ENCODE measurements at places on chromosomes 4 and X. TPM values are rescaled to one million over a fixed set of nuclear protein-coding genes. Genes with fewer than 3 reads are reported as not detected.

ERCC6L gene
- total RNA-seq = 12.4 TPM

TLR6 gene
- total RNA-seq = 1.8 TPM

ESX1 gene
- 0.06 TPM for total RNA-seq

EPHA5 gene
- 0.14 TPM for total RNA-seq

HELT gene
- total RNA-seq = not detected

HNRNPH2 gene
- total RNA-seq = 58.0 TPM

PCDH7 gene
- total RNA-seq = 0.07 TPM

DGKK gene
- not detected for total RNA-seq

ADGRL3 gene
- total RNA-seq = 0.01 TPM

HSFX3 gene
- total RNA-seq = not detected

NAP1L2 gene
- total RNA-seq = 1.2 TPM

TIMP1 gene
- 247 TPM for total RNA-seq

VGLL1 gene
- total RNA-seq = not detected

BEX3 gene
- 246 TPM for total RNA-seq

MFAP3L gene
- 3.7 TPM for total RNA-seq

ODAPH gene
- not detected for total RNA-seq

CTAG1A gene
- total RNA-seq = not detected

FGF2 gene
- 61.3 TPM for total RNA-seq

NDST4 gene
- total RNA-seq = not detected

SPANXC gene
- total RNA-seq = not detected

ARHGEF6 gene
- total RNA-seq = 0.14 TPM

BMP3 gene
- not detected for total RNA-seq

HMX1 gene
- total RNA-seq = 0.10 TPM

Data from A549 treated with dexamethasone at 1 μM for 4 hours (cell line).